Heart right ventricle (tissue), 16 donors: ENCODE measurements at places on chromosomes 4 and X.
A peak's percentile ranks its signal among the peaks of the same experiment; 100 is the strongest.

DNA sequence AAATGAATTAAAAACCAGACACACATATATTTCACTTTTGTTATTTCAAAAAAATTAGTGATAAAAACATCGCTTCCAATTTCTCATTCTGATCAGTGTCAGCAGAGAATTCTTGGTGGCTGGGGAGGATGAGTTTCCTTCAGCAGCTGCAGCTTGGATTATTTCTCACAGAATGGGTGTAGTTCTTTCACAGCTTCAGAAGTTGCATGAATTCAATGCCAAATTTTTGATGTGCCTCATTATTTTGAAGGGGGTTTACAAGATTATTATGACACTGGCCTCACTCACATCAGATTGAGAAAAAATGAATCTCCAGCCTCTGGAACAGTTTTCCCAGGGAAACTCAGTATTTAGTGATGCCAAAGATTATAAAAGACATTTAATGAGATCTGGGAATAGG, 184.9 kb upstream of the WDFY3 start:
- no peak for DNase-seq

GRCh38 chr4:41414412-41414779, 123.6 kb upstream of the LIMCH1 start:
- no peak for DNase-seq

- peak; percentile 20 for DNase-seq
These were observed 624.0 kb upstream of the IGFBP7 start for GRCh38 chr4:57734104-57734670.

DNA sequence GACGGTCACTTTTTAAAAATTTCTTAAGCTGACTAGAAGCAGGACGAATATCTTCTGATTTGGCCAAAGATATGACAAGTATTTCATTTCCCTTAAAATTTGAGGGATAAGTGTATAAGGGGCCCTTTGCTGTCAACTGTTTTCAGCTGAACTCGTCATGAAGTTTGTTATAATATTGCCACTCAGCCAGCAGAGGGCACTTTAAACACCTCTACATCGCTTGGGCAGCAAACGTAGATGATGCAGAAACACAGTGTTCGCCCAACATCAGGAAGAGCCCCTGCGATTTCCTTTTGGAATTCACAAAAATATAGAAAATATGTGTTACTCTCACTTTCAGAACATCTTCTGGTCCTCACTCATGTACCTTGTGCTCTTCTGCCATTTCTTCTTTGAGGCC, 435.7 kb upstream of the FMR1 start:
- DNase-seq = peak; percentile 2

DNA sequence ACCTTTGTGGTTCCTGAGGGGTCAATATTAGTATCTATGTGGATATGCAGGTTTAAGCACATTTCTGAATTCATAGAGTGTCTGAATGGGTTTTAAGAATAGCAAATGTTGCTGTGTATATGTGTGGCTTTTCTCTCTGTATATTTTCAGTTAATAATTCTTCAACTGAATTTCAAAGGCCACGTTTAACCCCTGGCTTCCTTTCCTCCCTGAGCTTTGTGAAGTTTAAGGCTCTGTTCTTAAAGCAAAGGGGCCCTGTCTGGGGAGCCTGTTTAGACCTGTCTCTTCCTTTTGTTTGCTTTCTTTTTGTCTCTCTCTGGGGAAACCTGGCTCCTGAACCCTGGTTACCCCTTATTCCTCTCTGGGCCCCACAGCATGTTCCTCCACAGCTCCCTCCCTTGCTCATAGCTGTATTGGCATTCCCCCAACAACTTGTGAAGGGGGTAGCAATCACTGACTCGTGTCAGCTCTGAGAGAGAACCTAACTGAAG, 139.1 kb downstream of the COL4A6 start:
- no peak for DNase-seq

- DNase-seq = peak; percentile 56
These were observed 37.5 kb downstream of the PGRMC1 start for GRCh38 chrX:119273420-119274192.

DNA sequence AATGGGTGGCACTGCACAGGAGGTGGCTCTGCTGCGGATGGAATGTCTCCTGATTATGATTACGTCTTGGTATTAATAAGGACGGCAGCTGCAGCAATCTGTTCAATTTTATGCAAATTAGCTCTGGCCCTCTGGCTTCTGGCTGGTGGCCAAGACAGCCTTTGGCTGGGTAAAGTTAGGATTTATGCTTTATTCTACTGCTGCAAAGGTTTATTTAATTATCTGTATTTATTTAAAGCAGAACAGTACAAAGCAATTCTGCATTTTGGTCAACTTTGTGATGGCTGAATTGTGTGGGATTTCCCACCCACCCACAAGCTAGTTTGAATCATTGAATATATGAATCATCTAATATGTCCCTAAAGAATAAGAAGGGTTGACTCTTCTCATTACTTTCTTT, 745.6 kb upstream of the FAM241A start:
- DNase-seq = peak; percentile 12

GRCh38 chrX:1139185-1139500, 73.3 kb downstream of the CRLF2 start:
- no peak for DNase-seq

DNA sequence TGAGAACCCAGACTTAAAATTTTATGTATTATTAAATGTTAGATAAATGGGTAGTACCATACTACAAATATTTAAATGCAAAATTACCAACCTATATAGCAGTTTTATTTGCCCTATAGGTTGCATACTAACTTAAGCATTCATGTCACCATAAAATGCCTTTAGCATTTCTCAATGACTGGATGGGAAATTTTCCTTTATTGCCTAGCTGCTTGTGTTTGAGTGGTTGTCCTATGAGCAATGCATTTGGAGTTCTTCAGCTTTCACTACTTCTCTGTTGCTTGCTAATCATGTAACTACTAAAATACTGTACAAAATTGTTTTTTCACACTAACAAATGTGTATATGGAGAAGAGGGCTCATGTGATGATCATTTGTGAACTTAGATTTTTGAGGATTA, 44.2 kb upstream of the CEP135 start:
- DNase-seq = no peak

- DNase-seq = no peak
These were observed 39.7 kb upstream of the DCLK2 start for GRCh38 chr4:150038335-150039076.

DNA sequence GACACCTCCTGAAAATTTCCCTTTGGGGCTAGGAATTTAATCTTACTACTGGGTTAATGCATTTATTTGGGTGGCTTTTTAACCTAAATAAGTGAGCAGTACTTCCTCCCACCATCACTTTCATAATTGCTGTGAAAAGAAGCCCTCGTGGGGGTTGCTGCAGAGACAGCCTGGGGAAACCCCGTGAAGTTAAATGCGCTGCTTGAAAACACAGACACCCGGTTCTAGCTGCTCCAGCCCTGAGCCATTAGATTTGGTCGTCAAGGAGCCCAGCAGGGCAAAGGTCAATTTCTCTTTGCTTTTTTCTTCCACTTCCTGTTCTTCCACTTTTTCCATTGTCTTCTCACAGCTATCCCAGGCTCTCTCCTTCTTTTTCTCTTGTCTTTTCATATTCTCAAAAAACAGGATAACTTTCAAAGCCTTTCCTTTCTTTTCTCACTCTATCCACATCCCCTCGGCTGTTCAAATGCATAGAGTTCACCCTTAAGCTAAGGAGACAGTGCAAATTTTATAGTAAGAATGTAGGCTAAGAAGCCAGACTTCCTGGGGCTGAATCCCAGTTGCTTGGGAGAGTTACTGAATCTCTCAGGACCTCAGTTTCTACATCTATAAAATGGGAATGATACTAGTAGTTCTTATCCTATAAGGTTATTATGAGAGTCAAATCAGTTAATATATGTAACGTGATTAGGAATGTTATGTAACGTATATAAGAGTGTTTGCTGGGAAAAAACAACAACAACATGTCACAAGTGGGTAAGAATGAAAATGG, 91.5 kb upstream of the ZNF827 start:
- DNase-seq = no peak

- DNase-seq = peak; percentile 35
These were observed at the start of gene SORBS2 for GRCh38 chr4:185811509-185812364. SORBS2 (minus strand) TSS chr4:185812194; CDS start chr4:185690571, 121,623 bp downstream.

- DNase-seq = no peak
These were observed 19.6 kb downstream of the NSDHL start for GRCh38 chrX:152850465-152850864.

DNA sequence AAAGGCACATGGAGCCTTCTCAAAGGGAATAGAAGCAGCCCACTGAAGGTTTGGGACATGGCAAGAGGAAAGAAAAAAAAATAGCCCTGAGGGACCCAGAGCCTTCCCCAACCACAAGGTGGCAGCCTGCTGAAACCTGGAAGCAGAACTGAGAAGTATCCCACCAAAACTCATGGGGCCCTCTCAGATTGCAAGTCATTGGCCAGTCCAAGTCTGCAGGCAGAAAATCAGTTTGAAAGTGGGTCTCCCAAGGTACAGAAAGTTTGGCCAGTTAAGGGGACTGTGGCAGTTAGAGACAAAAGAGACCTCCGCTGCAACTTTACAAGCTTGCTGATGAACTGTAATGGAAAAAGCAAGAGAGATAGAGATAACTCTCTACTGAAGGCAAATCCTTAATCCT, 155.8 kb downstream of the ANTXR2 start:
- DNase-seq = peak; percentile 5

- no peak for DNase-seq
These were observed 113.8 kb upstream of the WDR17 start for GRCh38 chr4:175951794-175952193.

- no peak for DNase-seq
These were observed 6.0 kb downstream of the PCDH7 start for GRCh38 chr4:30726090-30726675.

DNA sequence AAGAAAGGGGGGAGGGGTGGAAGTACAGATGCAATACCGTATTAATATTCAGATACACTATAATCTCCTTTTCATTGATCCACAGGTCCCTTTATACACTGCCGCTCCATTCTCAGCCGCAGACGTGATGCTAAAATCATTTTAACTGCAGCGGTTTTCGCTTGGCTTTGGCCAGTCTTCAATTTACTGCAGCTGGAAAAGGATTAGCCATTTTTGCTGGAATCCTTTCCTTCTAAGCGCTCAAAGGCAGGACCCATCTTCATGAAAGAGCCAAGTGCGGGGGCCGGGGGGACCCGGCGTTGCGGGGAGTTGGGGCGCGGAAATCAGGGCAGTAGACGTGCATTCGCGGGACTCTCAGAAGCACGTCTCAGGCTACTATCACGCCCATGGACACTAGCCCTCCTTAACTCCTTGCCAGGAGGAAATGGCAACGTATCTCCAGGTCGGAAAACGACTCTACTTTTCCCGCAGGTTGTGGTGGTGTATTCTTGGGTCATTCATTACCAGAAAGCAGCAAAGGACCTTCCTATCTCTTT, 1.7 kb upstream of the PCDH10 start:
- DNase-seq = no peak

- DNase-seq = no peak
These were observed 4.5 kb upstream of the MAML3 start for GRCh38 chr4:140158365-140159030.

DNA sequence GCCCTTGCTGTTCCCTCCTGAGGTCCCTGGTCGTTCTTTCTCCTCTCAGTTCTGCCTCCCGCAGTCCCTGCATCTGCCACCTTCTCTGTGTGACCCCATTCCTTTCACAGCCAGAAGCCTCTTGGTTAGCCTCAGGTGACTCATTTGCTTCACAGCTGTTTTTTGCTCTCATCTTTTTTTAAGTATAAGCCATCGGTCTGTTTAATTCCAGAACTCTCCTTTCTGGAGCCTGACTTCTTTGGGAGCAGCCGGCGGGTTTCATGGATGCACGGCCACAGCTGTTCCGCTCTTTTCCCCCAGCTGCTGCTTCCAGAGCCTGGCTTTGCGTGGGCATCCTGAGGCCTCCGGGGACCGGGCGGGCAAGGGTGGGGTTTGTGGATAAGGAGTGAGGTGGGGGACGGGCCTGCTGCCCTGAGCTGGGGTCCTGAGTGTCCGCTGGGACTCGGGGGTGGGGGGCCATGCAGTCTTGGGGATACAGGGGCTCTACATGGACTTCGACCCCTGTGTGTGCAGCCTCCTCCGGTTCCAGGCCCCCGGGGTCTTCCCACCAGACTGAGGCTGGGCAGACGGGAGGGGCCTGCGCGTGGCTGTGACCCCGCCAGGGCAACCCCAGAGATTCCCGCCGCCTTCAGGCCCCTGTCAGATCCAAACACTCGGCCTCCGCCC, 46.7 kb downstream of the PCGF3 start:
- peak; percentile 11 for DNase-seq

- peak; percentile 84 for DNase-seq
These were observed 57.7 kb downstream of the WFS1 start for GRCh38 chr4:6327220-6327917.

DNA sequence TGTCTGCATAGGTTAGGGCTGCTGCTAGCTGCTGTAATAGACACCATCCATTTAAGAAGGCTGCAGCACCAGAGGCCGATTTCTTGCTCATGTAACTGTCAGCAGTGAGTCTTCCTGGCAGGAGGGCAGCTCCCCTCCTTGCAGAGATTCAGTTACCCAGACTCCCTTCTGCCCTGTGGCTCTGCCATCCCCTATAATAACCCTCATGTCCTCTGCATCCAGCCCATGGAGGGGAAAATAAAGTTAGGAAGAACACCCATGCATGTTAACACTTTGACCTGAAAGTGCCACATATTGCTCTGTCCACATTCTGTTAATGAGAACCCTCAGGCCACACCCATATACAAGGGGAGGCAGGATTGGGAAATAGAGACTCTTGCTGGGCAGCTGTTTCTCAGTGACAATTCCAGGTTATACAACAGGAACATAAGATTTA, 5.4 kb downstream of the STBD1 start:
- DNase-seq = no peak

DNA sequence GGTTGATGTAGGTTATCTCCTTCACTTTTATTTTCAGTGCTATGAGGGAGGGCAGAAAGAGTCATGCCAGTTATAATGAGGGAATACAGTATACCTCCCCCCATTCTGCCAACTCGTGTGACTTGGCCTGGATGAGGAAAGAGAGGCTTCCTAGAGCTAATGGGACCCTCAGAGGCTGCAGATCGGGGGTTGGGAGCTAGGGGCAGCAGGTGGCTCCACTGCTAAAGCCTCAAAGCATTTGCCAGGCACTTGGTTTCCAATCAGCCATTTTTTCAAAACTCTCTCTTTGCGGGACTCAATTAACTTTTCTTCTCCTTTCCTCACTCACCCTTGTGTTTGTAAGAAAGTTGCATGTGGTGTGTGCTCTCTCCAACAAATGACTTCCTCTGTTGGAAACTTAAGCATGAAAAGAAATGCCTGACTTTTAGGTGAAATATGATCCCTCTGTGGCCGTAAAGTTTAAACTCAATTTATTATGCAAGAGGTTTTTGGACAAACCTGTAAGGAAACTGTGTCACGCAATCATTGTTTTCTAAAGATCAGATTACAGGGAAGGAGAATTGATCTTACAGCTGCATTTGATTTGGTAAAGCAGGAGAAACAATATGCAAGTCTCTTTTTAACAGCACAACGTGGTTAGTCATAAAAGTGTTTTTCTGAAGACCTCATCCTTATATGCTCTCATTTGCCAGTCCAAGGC, 7.0 kb downstream of the SFRP2 start:
- no peak for DNase-seq

- DNase-seq = no peak
These were observed 372.6 kb downstream of the FBXO8 start for GRCh38 chr4:173910891-173911290.

DNA sequence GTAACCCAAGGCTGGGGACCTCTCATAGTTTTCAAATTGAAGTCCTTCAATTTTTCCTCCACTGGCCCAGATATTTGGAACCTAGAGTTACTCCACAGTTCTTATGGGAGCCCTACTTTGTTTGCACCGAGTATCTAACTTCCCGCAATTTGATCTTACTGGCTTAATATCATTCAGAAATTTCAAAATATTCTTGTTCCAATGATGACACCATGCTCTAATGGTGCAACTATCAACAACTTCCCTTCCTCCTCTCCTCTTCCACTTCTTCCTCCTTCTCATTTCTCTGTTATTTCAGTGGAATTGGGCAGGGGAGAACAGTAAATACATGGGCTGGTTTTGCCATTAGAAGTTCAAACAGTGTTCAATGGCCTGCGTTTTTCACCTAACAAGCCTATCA, 20.2 kb downstream of the PDCL2 start:
- DNase-seq = no peak
